Stimulated activated CD8-positive, alpha-beta memory T cell treated with anti-CD3 and anti-CD28 coated beads, Interleukin-2, amount 100 ng/mL, for 1 hour (primary cell): ENCODE measurements at places on chromosomes 7 and 10.

GRCh38 chr10:129967579-129968019, 3.5 kb upstream of the EBF3 start:
- DNase-seq: no peak

DNA sequence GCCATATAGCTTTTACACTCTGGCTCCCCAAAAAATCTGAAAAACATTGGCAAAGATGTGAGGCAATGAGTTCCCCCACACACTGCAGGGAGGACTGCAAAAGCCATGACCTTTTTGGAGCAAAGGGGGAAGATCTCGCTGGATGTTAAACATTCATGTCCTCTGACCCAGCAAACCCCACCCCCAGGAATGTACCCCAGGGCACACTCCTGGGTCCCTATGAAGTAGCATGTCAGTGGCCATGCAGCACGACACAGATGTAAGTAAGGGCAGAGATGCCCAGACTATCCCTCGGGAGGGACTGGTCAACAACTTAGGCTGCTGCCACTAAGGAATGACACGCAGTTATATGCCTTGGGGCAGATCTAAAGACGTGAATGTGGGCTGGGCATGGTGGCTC, 100.6 kb downstream of the DLG5 start:
- no peak for DNase-seq

DNA sequence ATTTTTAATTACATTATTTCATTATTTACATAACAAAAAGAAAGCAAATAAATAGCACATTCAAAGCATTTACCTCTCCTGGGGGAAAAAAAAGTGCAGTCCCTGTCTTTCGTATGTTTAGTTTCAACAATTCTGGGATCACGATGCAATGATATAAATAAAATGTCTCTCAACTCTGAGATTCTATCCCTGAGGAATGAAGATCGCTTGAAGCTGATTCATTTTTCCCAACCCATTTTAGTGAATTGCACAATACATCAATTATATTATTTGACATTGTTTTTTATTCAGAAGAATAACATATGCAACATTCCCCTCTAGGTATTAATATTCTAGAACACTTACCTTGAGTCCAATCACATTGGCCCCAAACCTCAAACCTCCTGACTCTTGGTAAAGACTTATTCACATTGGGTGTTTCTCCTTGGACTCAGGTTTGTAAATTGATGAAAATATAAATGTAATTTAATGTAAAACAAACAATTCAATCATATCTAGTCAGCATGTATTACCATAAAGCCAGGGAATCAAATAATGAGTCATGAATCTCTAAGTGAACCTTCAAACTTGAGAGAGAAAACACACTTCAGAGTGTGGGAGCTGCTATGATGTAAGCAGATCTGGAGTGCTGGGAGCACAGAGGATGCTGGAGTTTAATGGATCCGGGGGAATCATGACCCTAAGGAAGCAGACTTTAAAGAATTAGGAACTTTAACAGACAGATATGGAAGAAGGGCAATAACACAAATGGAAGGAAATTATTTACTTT, 5.3 kb upstream of the SCIN start:
- no peak for DNase-seq

DNA sequence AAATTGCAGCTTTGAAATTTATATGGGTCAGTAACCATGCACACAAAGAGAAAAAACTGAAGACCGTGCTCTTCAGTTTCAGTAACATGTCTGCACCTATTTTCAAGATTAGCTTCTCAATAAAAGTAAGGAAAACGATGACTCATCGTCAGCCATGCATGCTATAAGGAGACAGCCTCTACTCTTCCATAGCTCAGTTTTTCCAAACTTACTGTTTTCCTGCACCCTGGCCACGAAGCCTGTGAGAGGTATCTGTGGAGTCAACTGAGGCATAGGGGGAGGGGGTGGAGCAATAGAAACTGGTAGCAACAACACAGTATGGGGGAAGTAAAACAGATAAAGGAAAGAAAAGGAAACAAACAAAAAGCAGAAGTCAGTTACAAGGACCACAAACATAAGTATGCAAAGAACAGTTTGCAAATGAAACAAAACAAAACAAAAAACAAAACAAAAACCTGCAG, 58.0 kb downstream of the PDSS1 start:
- DNase-seq: no peak

DNA sequence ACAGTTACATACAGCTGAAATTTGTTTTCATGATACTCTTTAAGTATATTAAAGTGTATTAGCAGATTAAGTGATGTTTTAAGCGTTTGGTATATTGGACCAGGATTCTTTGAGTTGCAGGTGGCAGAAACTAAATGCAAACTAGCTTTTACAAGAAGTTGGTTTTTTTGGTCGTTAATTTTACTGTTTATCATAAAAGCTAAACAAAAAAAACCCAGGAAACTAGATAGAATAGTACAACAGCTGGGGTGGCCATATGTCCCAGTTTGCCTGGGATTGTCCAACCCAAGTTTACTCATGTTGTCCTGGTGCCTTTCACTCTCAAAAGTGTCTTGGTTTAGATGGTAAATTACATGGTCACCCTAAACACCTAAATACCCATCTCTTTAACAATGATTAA, 108.7 kb downstream of the PHTF2 start:
- no peak for DNase-seq

- no peak for DNase-seq
These were observed 17.6 kb downstream of the PRKAG2 start for GRCh38 chr7:151859111-151859947.

- DNase-seq: no peak
These were observed 21.3 kb downstream of the KBTBD2 start for GRCh38 chr7:32870298-32870697.

DNA sequence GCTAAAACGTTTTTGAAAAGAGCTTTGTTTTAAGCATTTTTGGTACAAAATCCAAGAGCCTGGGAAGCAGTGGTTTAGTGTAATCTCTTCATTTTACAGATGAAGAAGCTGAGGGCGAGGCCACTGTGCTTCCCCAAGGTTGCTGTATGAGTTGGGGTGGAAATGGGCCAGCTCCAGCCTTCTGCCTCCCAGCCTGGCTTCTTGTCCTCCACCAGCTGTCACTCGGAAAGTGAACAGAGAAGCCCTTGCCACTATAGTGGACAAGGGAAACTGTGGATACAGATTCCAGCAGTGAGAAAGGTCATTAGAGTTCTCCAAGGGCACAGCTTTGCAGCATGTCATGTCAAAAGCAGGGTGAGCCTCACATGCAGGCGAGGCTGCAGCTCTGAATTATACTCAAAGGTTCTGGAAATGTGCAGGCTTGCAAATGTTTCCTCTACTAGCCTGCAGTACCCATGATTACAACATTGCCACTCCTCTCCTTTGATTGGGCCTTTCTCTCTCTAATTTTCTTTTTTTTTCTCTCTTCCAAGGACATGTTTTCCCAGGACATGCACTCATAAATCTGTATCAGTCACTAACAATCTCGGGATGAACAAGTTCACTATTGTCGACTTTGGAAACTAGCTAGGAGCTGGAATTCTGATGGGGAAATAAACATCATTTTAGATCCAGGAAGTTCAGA, 33.0 kb downstream of the BAMBI start:
- no peak for DNase-seq

DNA sequence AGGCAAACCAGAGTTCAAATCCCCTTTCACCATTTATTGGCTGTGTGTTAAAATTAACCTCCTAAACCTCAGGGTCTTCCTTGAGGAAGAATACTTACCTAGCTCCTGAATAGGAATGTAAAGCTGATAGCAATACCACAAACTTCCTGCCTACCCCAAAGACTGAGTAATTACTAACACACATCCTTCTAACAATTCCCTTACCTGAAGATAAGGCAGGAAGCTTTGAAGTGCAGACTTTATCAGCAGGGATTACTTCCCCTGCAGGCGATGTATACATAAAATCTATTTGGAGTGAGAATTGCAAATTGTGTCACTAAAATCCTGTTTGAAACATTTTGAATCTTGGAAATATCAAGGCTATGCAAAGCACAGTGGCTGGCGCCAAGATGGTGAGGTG, 21.2 kb downstream of the EVX1 start:
- no peak for DNase-seq

DNA sequence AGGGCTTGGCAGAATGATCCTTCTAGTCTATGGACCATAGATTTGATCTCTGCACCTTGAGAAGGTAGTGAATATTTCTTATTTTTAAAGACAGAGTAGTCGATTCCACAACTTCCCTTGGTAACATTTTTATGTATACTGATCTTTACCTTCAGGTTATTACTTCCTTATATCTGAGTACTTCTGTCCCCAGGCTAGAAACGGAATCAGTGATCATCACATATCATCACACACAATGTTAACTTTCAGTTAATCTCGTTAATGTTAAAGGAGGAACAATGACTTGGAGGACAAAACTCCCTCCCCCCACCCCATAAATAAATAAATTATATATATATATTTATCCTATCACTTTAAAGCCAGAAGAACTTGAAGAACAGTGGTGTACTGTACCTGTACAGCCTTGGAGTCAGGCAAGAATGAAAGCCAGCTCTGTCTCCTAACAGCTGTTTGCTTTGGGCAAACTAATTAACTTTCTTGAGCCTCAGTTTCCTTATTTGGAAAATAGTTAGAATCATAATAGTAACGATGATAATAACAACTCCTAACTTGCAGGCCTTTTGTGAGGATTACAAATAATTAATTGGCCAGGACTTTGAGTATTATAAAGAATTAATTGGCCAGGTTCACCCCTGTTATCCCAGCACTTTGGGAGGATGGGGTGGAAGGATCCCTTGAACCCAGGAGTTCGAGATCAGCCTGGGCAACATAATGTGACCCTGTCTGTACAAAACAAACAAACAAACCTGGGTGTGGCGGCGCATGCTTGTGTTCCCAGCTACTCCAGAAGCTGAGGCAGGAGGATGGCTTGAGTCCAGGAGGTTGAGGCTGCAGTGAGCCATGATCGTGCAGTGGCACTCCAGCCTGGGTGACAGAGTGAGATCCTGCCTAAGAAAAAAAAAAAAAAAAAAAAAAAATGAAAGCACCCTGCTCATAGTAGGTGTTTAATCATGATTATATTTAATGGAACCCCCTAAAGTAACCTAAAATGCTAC, 63.5 kb downstream of the SAMD9 start:
- DNase-seq: no peak
